ENCODE measurements at places on chromosomes 11 and 22.

DNA sequence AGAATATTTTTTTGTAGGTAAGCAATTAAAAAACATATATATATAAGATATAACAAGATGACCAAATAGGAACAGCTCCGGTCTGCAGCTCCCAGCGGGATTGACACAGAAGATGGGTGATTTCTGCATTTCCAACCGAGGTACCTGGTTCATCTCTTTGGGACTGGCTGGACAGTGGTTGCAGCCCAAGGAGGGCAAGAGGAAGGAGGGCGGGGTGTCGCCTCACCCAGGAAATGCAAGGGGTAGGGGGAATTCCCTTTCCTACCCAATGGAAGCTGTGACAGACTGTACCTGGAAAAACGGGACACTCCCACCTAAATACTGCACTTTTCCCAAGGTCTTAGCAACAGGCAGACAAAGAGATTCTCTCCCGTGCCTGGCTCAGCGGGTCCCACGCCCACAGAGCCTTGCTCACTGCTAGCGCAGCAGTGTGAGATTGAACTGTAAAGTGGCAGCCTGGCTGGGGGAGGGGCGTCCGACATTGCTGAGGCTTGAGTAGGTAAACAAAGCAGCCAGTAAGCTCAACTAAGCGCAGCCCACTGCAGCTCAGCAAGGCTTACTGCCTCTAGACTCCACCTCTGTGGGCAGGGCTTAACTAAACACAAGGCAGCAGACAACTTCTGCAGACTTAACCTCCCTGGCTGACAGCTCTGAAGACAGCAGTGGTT, 163.8 kb downstream of the CWF19L2 start:
- DNase-seq = peak; percentile 52

- DNase-seq = no peak
These were observed 812 bp upstream of the SMTN start for GRCh38 chr22:31080164-31080847.

GRCh38 chr11:2393941-2394817, 6.4 kb upstream of the TSSC4 start:
- DNase-seq = no peak

- DNase-seq = no peak
These were observed 6.6 kb upstream of the CDC42BPG start for GRCh38 chr11:64850979-64851567.

DNA sequence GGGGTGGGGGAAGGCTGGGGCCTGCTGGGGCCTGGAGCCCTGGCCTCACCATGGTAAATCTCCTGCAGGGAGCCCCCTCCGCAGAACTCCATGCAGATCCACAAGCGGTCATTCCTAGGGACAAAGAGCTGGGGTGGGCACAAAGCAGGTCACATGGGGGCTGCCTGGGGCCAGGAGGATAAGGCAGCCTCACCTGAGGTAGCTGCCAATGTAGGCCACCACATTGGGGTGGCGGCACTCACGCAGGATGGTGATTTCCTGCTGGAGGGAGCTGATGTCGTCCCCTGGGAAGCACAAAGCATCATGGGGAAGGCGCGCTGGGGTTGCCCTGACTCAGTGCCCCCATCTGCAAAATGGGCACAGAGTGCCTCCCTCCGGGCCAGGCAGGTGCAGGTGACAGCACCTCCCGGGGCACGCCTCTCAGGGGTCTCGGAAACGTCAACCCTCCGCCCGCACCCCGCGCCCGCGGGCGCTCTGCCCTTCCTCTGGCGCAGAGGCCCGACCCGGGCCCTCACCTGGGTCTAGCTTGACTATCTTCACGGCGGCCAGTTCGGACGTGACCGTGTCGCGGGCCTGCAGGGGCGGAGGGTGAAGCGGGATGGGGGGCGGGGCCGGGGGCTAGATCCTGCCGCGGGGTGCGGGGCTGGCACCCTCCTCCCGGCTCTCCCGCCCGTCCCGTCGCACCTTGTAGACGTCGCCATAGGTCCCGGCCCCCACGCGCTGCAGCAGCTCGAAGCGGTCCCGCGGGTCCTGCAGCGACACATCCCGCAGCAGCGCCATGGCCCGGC, 450 bp downstream of the MAP4K2 start:
- no peak for DNase-seq

DNA sequence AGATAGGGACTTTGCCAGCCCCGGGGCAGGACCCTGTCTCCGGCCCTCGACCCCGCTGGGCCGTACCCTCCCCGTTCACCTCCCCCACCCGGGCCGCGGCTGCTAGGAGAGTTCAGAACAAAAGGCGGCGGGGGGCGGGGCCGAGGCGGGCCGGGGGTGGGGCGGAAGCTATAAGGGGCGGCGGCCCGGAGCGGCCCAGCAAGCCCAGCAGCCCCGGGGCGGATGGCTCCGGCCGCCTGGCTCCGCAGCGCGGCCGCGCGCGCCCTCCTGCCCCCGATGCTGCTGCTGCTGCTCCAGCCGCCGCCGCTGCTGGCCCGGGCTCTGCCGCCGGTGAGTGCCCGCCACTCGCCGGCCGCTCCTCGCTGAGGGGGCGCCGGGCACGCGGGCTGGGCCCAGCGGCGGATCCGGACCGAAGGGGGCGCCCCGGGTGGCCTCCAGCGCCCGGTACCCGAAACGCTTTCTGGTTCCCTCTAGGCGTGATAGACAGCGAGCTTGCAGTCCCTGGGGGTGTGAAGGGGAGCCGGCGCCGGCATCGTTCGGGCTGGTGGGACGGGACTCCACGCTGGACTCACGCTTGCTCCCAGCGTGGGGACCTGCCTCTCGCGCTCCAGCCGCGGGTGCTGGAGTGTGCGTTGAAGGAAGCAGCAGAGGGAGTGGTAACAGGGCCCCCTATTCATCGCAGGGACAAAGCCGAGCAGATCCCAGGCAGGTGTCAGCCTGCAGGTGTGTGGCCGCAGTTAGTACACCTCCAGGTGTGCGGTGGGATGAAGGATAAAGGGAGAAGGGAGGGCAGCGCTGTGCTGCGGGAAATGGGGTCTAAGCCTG, at the start of gene MMP11:
Gene MMP11 (plus strand): TSS at position 201 of the 825 bp plus-strand sequence. CDS start 22 bp downstream, at position 223.
- peak; percentile 88 for DNase-seq

DNA sequence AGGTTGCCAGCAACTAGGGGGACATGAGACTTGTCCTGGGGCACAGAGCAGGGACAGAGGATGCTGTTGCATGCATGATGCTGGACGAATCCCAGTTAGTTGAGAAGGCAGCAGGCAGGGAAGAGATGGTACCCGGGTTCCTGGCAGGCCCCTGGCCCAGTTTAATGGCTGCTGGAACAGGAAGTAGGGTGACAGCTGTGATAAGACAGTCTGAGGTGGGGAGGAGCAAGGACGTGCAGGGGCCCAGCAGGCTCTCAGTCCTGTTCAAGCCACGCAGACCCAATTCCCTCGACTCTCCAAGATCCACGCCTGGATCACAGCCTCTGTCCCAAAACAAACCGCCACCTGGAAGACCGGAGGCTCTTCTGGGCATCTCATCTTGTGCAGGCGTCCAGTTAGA, 32.0 kb downstream of the LRRC10B start:
- no peak for DNase-seq

- no peak for DNase-seq
These were observed 963.4 kb upstream of the CCDC90B start for GRCh38 chr11:84249344-84250135.

GRCh38 chr22:39098576-39098975, 1.5 kb downstream of the APOBEC3H start:
- no peak for DNase-seq

DNA sequence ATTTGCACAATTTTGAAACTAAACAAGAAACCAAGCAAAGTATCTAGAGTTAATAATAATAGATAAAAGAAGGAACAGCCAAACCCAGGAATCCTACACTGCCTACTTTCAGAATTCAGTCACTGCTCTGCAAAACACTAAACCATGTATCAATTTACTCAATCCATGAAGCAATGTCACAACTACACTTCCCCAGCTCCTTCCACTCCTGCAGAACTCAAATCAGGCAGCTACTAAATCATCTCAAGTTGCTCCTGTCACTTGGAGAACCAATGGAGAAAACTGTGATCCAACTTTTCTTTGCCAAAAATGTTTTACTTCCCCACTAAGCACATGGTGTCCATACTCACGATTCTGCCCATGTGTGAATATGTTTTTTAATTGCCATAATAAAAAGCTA, 24.9 kb upstream of the C11orf58 start:
- no peak for DNase-seq

DNA sequence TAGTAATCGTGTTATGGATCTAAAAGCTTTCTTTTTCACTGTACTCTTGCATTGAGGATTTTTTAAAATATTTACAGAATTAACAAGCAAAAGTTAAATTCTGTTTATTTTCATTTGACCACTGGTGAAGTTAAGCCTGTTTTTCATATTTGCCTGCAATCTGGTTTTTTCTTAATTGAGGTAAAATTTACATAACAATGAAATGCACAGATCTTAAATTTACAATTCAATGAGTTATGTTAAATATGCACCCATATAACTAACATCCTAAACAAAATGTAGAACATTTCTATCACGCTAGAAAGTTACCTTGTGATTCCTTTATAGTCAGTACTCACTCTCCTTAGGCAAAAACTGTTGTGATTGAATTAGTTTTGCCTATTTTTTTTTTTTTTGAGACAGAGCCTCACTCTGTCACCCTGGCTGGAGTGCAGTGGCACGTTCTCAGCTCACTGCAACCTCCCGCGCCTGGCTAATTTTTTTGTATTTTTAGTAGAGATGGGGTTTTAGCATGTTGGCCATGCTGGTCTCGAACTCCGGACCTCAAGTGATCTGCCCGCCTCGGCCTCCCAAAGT, 54.5 kb upstream of the WEE1 start:
- no peak for DNase-seq

GRCh38 chr11:27972522-27973170, 135.3 kb downstream of the KIF18A start:
- no peak for DNase-seq

DNA sequence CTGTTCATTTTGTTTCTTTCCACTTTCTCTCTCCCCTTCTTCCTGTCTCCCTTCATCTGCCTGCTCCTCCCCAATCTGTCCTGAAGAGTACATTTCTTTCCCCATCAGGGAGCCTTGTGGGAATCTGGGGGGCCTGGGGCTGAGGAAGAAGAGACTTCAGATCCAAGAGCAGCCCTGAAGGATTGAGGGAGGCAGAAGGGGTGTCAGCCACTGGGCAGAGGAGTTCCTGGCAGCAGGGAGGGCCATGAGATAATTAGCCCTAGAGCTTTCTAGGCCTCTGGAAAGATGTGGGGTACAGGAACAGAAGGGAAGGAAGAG, 24.4 kb upstream of the OAF start:
- no peak for DNase-seq

GRCh38 chr11:70872955-70873735, 379.2 kb downstream of the SHANK2 start:
- no peak for DNase-seq

DNA sequence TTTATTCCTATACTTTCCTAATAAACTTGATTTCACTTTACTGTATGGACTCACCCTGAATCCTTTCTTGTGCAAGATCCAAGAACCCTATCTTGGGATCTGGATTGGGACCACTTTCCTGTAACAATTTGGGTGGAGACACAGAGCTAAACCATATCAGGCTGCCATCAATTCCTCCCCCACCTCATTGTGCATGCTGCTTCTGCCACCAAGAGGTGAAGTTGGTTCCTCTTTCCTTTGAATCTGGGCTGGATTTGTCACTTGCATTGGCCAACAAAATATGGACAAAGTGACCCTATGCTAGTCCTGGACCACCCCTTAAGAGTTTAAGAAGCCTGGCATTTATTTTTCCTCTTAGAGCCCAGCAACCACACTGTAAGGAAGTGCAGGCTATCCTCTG, 39.4 kb upstream of the CEP295 start:
- DNase-seq = no peak

DNA sequence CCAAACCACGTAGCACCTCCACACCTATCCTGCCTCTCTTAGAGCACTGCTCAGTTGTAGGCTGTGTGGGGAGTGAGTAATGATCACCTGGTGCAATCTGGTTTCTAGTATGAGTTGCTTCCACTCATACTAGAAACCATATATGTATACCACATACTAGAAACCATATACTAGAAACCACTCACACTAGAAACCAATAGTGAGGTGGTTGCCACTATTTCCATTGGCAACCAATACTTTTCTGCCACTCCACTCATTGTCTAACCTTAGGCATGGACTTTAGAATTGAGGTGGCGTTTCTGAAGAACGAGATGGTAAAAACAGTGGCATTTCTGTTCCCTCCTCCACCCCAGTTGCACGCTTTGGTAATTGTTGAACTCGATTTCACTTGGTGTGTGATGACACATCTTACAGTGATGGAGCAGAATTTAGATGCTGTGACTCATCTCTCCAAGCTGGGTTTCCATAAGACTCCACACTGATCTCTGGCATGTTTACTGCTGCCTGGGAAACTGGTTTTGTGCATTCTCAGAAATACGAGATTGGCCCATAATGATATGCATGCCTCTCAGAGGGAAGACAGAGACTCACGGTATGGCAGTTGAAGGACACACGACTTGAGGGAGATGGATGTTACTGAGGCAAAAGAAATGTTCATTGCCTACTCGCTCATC, 82.9 kb downstream of the KIRREL3 start:
- DNase-seq = peak; percentile 86

DNA sequence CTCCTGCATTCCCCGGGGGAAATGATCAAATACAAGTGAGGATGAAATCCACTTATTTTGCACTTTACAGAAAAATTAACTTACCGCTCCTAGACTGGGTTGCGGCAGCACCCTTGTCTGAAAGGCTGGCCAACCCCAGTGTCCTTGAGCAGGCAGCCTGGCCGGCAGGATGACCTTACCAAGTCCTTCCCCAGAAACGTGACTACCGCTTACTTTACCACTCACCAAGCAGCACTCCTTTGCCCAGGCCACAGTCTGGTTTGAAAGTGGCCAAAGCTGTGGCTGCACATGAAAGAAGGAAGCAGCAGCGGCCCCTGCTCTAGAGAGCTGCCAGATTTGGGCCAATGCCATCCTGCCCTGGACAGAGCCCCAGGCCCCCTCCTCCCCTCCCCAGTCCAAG, 20.3 kb downstream of the MYH9 start:
- no peak for DNase-seq

- peak; percentile 95 for DNase-seq
These were observed 5.2 kb downstream of the FXYD2 start for GRCh38 chr11:117819096-117820040.

GRCh38 chr11:119511614-119512306, 88.8 kb upstream of the THY1 start:
- no peak for DNase-seq

DNA sequence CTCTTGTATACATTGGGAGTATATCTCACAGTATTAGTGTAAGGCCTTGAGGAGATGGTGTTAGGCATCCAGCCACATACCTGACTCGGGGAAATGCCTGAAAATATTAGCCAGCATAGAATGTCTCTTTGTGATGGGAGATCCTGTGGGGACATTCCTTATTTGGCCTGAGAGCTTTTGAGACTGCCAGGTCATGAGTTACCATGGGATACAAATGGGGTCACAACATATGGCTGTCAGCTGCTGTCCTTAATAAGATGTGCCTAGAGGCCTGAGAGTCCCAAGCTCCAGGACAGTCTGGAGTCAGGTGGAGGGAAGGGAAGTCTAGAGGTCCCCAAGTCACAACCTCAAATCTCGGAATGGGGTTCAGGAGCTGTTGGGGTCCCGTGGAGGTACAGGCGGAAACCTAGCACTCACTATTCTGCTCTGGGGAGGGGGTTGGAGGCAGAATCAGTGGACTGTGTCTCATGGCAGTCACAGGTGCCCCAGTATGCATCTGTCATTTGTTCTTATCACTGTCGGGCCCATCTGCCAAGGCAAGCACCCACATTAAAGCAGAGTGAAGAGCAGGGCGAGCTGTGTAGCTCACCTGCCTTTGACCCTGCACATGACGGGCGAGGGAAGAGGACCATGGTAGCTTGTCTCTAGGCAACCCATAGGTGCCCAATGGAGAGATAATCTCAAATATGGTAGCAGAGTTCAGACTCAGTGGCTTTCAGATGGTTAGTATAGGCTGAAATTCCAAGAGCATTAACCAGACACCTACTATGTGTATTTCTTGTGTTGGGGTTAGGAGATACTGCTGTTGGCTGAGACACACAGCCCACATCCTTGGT, 29.9 kb downstream of the KCNQ1OT1 start:
- no peak for DNase-seq

All from islet precursor cell (in vitro differentiated cells).